Mammary epithelial cell (primary cell): ENCODE measurements at places on chromosomes 4 and X. TPM values are rescaled to one million over a fixed set of nuclear protein-coding genes. Genes with fewer than 3 reads are reported as not detected.

NALF2 gene
- polyA plus RNA-seq: 0.05 TPM

ODAM gene
- not detected for polyA plus RNA-seq

HAND2 gene
- not detected for polyA plus RNA-seq

MAPK10 gene
- polyA plus RNA-seq: 2.9 TPM

NKX6-1 gene
- polyA plus RNA-seq: not detected

NOCT gene
- 7.4 TPM for polyA plus RNA-seq

TCEAL2 gene
- not detected for polyA plus RNA-seq

KCTD8 gene
- polyA plus RNA-seq: 0.15 TPM

SLC4A4 gene
- not detected for polyA plus RNA-seq

CDKL5 gene
- 2.9 TPM for polyA plus RNA-seq

UBA6 gene
- polyA plus RNA-seq: 143 TPM

BMP3 gene
- not detected for polyA plus RNA-seq

HTN3 gene
- polyA plus RNA-seq: not detected

UCP1 gene
- polyA plus RNA-seq: not detected

HPSE gene
- 5.1 TPM for polyA plus RNA-seq

CCDC110 gene
- polyA plus RNA-seq: 0.08 TPM

PGAM4 gene
- 0.48 TPM for polyA plus RNA-seq

SULT1E1 gene
- 2.0 TPM for polyA plus RNA-seq

GLRB gene
- polyA plus RNA-seq: 1.2 TPM

FGF13 gene
- not detected for polyA plus RNA-seq

ALPK1 gene
- polyA plus RNA-seq: 4.0 TPM

TEX13C gene
- polyA plus RNA-seq: not detected

SPIN2B gene
- polyA plus RNA-seq: 5.0 TPM

SLC16A2 gene
- 39.1 TPM for polyA plus RNA-seq

H2BW2 gene
- not detected for polyA plus RNA-seq

BEX1 gene
- 0.09 TPM for polyA plus RNA-seq

GPRASP2 gene
- 4.4 TPM for polyA plus RNA-seq

TGIF2LX gene
- polyA plus RNA-seq: not detected

N4BP2 gene
- polyA plus RNA-seq: 1.4 TPM

TMEM271 gene
- not detected for polyA plus RNA-seq
